ENCODE measurements at places on chromosomes 1 and 21.

- no peak for DNase-seq
These were observed 88.2 kb downstream of the TIAM1 start for GRCh38 chr21:31255896-31256295.

DNA sequence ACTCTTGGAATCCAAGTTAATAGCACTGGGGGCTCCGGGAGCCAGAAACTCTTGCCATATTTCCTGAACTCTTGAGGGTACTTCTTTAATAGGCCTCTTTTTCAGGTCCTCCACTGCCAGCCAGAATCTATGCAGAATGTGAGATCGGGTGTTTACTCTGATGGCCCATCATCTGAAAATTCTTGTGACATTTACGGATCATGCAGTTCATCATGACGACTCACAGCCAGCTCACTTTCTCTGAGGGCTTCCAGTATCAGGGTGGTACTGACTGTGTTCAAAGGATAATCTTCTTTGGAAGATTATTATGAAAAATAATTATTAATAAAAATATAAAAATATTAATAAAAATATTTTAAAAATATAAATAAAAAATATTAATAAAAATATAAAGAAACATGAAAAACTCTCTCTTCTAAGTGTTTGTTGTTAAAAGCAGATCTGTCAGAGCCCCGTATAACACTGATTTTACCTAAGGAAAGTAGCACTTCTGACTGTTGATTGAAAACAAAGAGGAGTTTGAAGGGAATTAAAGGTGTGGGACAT is 194.3 kb upstream of the GREM2 start:
- DNase-seq = no peak

DNA sequence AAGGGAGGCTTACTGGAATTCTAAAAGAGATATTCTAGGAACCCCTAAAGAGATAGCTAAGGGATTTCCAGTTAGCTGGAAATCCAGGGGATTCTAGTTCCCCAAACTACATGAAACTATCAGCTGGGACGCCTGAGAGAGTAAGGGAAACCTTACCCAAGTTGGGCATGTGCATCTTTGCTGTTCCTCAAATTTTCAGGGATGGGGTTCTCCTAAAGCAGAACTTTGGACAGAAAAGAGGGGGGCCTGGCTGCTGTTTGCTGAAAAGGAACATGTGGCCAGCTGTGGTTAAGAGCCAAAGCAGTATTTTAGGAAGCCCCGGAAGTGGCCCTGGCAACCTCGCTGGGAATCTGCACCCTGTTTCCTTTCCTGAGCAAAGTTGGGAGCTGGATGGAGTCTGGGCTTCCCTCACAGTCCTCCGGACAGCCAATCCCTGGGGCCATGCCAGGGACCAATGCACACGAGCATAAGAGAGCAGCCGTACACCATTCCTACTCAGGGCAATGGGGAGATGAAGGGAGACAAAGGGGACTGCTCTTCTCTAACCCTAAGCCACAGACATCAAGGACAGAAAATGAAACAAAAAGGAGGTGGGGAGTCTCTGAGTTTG is 154.3 kb downstream of the PLXNA2 start:
- no peak for DNase-seq

DNA sequence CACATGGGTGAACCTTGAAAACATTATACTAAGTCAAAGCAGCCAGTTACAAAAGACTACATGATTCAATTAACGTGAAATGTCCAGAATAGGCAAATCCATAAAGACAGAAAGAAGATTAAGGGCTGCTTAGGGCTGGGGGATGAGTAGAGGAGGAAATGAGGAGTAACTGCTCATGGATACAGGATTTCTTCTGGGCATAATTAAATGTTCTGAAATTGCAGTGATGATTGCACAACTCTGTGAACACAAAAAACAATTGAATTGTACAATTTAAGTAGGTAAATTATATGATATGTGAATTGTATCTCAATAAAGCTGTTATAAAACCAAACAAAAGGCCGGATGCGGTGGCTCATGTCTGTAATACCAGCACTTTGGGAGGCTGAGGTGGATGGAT is 52.2 kb downstream of the RERE start:
- no peak for DNase-seq

DNA sequence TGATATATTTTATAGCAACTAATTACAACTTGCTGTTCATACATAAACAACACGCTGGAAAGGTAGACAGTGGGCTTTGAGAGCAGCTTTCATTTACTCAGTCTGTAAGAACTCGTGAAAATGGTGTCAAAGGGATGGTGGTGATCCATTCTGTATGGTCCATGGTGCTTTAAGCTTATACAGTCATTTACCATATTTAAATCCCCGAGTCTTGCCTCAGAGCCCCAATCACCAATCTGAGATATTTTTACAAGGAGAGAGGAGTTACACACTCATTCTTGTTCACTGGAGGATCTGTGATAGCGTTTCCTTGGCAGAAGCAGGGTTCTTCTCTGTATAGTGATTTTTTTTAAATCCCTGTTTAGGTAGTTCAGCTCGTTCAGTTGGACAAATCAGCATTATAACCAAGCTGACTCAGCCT is 694.6 kb downstream of the USP25 start:
- DNase-seq = no peak

DNA sequence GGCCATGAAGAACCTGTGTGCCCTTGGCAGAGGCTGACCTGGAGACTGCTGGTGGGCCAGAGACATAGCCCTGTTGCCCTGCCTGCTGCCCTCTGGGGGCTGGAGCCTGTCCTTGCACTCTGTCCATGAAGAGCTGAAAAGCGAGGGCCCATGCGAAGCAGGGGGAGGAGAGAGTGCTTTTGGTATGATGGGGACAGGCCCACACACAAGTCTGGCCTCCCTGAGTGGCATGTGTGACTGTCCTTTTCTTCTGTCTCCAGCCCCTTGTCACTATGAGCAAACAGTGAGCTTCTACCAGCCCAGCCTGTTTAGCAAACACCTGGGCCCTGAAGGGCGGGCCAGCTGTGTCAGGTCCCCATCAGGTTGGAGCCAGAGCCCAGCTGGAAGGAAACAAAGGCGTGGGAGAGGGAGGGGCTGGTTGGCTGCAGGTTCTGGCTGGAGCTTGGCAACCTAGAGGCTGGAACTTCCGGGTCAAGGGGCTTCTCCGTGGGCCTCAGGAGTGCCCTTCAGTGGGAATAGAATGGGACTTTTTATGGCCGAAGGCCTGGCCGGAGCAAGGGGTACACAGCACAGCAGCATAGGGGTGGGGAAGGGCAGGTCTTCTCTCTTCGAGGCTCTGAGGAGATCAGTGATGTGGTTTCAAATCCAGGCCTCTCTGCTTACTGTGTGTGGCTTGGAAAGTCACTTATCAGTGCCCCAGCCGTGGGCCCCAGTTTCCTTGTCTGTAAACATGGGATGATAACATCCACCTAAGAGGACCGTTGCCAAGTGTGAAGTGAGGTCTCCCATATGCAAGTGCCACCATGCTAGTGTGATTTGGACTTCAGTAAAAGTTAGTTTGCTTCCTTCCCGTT is 14.3 kb downstream of the QSOX1 start:
- no peak for DNase-seq

GRCh38 chr1:18798946-18799345 is 60.5 kb downstream of the TAS1R2 start:
- no peak for DNase-seq

- DNase-seq = no peak
These were observed 10.7 kb downstream of the RCC1 start for GRCh38 chr1:28516518-28516956.

DNA sequence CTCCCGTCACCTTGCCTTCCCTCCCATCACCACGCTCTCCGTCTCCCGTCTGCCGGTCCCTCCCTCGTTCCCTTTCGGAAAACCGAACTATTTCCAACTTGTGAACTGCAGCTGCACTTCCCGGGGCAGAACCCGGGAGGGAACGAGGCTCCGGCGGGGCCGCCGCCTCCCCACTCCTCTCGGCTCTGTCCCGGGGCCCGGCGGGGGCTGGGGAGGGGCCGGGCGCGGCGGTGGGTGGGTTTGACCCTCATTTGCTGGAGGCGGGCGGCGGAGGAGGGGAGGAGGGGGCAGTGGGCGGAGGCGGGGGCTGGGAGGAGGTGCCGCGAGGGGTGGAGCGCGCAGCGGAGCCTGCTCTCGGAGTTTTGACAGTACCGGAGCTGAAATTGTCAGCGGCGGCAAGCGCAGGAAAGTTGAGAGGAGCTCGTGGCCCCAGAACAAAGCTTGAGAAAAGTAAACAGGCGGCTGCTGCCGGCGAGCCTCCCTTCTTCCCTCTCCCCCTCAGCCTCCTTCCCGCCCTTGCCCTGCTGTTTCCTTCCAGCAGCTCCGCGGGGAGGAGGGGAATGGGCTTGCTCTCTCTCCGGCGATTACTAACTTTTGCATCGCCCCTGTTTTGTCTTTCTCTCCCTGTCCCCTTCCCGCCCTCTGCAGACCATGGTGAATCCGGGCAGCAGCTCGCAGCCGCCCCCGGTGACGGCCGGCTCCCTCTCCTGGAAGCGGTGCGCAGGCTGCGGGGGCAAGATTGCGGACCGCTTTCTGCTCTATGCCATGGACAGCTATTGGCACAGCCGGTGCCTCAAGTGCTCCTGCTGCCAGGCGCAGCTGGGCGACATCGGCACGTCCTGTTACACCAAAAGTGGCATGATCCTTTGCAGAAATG is 2.9 kb downstream of the LMO4 start:
- no peak for DNase-seq

DNA sequence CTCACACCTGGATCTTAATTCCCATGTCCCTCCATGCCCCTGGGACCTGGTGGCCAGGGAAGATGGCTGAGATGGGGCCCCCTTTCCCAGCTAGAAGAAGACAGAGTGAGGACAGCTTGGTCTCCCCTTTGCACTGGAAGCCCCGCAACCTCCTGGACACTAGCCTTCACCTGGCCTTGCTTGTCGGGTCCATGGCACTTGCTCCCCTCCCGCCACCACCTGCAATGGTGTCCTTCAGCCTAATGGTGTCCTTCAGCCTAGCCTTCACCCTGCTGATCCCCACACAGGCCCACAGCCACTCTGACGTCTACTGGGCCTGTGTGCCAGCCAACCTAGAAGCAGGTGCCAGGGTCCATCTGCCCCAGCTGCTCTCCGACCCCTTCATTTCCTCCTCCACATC is 45.9 kb upstream of the EDN2 start:
- no peak for DNase-seq

DNA sequence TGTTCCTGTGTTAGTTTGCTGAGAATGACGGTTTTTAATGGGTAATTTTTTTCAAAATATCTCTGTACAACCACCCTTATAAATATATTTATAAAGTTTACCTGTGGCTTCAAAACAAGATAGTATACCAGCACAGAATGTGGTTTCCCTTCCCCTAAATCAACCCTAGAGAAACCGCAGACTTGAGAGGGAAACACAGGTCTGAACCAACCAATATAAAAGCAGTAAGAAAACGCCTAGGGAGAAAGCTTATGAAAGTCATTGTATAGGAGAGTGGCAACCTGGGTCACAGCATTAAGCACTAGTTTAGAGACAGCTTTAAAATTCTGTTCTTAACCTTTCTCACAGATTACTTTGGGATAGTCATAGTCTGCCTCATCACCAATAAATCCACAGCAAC is 180.6 kb upstream of the LHX8 start:
- no peak for DNase-seq

GRCh38 chr1:3828391-3828790 is 28.6 kb downstream of the CEP104 start:
- DNase-seq = no peak

DNA sequence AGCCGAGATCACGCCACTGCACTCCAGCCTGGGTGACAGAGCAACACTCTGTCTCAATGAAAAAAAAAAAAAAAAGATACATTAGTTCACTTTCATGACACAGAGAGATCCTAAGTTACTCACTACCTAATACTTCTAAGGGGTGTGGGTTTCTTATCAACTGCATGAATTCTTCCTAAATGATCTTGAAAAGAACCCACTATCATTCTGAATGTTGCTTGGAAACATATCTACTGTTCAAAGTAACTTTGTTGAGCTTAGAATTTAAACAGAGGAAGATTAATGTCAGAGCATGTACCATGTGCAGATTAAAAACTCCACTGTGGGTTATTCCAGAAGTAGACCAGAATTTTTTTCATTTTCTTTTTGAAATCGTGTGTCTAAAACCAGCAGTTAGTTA is 241.5 kb downstream of the LTN1 start:
- no peak for DNase-seq

DNA sequence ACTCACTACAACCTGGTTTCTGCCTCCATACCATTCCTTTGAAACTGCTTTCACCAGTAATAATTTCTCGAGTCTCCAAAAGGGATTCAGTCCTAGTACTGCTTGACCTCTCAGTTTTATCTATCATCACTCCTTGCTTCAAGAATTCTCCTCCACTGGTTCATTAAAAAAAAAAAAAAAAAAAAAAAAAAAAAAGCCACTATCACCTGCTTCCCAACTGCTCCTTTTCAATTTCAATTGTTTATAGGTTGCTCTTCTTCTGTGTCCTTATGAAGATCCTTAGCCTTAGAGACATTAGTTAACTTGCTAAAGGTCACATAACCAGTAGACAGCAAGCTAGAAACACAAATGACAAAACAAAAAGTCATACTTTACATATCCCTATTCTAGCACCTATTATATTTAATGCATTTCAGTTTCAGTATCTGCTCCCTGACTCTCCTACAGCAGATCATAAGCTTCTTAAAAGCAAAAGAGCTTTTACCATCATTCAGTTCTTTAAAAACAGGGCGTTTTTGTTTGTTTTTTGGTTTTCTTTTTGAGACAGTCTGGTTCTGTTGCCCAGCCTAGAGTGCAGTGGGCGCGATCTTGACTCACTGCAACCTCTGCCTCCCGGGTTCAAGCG is 7.1 kb downstream of the NRDC start:
- DNase-seq = no peak

- no peak for DNase-seq
These were observed 743 bp upstream of the KRTAP10-10 start for GRCh38 chr21:44636209-44637017.

DNA sequence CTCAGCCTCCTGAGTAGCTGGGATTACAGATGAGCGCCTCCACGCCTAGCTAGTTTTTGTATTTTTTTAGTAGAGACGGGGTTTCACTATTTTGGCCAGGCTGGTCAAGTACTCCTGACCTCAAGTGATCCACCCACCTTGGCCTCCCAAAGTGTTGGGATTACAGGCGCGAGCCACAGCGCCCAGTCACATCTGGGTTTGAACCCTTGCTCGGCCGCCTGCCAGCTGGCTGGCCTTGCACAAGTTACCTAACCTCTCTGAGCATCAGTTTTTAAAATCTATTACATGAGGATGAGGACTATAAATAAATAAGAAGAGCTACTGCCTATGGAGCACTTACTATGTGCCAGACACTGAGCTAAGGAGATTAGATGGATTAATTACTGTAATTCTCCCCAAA is 17.7 kb upstream of the PADI2 start:
- DNase-seq = no peak

- DNase-seq = no peak
These were observed 8.9 kb downstream of the ARHGEF19 start for GRCh38 chr1:16203550-16203949.

- DNase-seq = no peak
These were observed 650.4 kb downstream of the LMO4 start for GRCh38 chr1:87979079-87979478.
